ENCODE measurements at places on chromosomes 7 and 10.

DNA sequence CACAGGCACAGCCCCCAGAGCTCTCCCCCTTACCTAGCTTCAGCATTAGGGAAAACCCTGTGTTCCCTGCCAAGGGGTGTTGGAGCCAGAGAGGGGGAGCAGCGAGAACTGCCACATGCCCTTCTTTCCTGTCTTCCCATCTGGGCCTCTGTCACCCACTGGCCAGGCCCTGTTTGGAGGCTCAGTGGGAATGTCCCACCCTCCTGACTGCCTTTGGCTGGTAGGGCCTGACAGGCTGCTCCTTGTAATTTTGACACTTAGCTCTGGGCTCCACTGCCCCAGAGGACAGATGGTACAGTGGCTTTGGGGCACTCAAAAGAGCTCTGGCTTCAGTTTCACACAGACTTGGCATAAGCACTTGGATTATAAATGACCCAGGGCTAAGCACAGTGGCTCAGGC, 50.6 kb downstream of the GRID2IP start:
- no peak for ATAC-seq

DNA sequence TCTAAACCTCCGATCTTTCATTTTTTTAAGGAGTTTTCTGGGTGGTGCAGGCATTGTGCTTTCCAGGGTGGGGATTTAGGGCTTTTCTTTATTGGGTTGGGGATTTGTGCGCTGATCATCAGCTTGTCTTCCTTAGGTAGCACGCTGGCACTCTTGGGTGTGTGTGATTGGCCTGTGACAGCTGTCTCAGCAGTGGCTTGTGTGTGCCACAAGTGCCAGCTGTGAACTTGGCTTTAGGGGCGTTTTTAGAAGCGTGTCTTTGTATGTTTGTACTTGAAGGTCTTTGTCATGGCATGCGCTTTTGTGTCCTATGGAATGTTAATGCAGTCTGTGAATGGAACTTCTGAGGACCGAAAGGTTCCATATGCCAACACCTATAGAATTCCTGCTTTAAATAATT, 788 bp downstream of the AKAP9 start:
- peak; percentile 20 for ATAC-seq

DNA sequence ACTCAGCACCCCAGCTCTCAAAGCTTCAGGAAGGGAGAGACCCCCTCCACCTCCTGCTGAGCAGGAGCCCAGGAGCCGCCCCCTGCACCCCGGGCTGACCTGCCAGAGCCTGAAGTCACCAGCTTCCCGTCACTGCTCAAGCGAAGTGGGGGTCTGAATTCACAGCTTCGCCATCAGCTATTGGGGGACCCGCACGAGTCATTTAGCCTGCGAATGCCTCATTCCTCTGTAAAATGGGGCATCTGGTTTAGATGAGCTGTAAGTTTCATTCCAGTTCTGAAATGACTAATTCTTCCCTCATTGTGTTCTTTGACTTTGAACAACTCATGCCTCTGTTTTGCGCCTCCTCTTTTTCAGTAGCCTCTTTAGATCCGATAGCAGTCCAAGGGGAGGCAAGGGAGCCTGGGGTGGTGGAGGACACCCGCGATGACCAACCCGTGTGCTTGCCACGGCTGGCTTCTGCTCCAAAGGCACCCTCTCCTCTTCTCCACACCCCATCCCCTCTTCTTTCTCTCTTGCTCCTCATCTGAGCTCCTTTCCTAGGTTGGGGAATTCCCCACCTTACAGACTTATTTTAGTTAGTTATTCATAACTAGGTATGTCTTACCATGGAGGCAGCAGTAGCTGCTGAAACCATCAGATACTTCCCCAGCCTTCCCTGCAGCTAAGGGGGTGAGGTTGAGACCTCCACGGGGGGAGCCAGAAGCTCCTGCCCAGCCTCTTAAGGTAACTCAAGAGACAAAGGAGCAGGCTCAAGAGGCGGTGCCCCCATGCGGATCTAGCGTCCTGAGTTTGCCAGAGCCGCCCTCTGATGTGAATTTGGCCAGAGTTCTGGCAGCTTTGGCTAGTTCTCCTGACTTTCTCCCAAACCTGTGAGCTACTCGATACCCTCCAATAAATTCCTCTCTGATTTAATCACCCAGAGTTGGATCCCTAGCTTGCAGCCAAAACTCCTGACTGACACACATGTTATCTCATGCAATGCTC, 47.7 kb downstream of the RBM17 start:
- peak; percentile 80 for ATAC-seq

DNA sequence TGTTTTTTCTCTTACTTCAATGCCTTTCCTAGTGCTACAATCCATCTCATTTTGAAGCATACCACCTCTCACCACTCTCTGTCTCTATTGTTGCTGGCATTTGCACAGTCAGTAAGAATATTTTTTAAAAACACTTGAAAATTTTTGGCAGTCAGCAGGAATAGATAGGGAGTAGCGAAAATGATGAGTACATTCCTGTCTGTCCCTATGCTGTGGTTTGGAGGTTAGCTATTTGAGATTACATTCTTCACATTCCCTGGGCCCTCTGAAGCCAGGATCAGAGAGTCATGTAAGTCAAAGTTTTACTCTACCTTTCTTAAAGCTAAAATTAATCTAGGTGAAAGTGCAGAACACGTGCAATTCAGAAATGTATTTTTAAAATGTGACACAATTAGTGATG, 53.0 kb upstream of the MAGI2 start:
- peak; percentile 98 for ATAC-seq

- ATAC-seq: no peak
Measured at GRCh38 chr7:3128857-3129490, 85.3 kb upstream of the CARD11 start.

DNA sequence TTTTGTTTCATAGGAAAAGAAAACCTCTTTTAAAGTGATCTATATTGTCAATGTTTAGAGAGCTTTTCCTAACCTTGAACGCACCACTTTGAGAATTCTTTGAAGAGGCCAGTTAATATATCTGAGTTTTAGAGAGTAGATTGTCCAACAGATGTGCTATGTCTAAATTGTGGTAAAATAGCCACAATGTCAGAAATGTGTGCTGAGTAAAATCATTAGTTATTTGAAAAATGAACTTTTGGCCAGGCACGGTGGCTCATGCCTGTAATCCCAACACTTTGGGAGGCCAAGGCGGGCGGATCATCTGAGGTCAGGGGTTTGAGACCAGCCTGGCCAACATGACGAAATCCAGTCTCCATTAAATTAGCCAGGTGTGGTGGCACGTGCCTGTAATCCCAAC, 61.6 kb upstream of the KIAA1217 start:
- ATAC-seq: no peak

DNA sequence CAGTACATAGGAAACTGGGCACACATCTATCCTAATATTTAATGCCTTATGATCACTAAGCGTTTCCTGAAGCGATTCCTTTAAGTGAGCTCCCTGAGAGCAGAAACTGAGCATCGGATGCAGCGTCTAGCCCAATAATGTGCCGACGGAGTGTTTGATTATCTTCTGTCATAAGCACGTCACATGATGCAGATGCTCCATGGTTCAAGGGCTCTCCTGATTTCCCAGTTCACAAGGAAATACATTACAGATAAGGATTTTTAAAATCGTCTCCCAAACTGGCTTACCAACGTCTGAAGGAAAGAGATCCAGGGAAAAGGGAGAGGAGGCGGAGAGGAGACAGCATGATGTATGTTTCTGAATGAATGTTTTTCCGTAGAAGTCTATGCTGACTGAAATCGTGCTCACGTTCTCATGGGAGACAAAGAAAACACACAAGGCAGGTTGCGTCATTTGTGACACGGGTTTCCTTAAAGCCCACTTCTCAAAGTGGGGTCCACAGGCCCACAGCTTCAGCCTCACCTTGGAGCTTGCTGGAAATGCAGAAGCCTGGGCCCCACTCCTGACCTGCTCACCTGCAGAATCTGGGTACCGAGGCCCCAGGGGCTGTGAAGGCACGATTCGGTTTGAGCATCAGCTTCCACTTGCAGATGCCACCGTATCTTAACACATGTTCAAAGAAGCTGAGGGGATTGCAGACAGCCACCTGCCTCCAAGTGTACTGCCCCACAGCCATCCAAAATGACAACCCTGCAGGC, 21.5 kb upstream of the INSIG1 start:
- ATAC-seq: no peak

DNA sequence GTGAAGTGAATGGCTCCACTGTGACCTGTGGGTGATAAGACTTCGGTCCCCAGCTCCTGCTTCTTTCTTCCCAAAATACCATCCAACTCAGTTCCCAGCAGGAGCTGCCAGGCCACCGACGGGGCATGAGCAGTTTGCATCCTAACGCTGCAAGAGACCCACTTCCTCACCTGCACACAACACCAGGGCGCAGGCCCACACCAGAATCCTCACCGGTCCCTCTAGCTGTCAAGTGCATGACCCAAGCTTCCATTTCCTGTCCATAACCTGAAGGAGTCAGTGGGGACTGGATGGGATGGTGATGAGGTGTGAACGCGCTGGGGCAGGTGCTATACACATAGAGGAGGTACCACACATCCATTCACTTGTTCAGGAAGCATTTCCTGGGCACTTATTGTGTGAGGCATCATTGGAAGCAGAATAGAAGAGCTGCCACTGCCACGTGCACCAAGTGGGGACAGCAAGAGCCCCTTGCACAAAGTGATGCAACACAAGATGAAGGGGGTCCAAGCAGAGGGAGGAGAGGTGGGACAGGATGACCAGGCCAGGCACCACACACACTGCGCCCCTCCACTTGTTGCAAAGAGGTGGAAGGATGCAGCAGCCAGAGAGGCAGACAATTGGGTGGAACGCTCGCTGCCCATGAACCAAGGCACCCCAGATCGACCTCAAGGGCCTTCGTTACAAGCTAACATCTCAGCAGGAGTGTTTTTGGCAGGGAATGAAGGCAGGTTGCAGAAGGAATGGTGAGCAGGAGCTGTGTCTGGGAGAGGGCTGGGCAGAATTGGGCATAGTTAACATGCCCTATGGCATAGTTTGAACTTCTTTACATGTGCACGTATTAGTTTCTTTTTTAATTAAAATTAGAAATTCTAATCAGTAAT, 605.8 kb upstream of the MGMT start:
- ATAC-seq: no peak

GRCh38 chr7:133804127-133804526, 323.0 kb upstream of the LRGUK start:
- no peak for ATAC-seq

DNA sequence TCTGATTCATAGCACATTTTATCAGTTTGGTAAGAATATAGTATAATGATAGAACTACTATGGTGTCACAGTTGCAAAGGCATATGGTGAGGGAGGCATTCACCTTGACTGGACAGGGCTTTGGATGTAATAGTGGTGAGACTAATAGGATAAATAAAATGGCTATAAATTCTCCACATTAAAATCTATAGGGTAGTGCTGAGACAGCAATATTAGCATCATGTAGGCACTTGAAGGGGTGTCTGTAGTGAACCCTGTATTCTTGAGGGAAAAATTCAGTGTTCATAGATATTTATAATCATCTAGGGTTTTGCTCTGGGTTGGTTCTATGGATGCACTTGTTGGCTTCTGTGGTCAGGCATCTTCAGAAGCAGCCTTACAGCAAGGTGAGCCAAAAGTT, 59.3 kb upstream of the ICA1 start:
- no peak for ATAC-seq
